ENCODE measurements at places on chromosomes 5 and 9.

GRCh38 chr5:25970906-25971489 is 1067.4 kb downstream of the CDH9 start:
- no peak for DNase-seq

DNA sequence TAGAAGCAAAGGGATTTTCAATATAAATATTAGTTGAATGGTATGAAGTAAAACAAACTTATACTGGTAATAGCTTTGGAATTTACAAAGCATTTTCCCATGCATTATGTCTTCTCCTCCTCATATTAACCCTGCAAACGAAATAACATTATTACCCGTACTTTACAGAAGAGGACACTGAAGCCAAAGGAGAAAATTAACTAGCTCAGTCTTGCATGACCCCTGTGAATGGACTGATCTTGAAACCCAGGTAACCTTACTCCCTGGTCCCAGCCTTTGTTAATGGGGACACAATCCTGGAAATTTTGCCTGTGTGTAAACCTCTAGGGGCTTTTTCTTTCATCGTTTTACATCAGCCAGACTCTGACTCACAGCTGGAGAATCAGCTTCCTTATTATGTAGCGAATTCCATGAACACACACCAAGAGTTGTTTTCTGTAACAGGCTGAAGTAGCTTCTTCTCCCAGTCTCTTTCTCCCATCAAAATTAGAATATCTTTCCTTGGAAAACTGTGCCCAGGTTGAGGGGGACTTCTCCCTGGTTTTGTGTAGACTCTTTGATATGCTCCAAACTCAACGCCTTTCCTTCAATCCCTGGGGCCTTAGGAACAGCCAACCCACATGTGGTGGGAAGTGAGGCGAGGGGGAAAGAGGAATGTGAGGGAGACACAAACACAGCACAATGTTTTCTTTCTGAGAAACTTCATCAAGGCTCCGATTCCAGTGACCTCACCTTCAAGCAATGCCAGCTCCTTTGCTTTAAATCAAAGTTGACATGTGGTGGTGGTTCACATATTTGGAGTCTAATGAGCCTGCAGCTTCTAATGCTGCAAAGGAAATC is 480.9 kb upstream of the PAPPA start:
- DNase-seq: no peak

DNA sequence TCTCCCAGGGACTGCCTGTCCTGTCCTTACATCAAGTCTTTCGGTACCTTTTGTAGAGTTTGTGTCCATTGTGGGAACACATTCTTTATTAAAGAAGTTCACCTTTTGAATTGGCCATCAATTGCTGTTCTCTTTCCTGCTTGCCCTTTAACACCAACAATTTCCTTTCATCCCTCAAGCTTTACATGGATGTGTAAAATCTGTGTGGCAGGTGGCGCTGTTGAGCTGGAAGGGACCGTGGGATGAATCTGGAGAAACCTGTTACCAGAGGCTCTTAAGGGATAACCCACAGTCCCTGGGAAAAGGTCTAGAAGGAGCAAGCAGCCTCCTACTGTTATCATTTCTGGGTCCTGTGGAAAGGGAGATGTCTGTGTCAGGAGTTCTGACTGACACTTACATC is 7.9 kb upstream of the ZFP62 start:
- DNase-seq: peak; percentile 43

DNA sequence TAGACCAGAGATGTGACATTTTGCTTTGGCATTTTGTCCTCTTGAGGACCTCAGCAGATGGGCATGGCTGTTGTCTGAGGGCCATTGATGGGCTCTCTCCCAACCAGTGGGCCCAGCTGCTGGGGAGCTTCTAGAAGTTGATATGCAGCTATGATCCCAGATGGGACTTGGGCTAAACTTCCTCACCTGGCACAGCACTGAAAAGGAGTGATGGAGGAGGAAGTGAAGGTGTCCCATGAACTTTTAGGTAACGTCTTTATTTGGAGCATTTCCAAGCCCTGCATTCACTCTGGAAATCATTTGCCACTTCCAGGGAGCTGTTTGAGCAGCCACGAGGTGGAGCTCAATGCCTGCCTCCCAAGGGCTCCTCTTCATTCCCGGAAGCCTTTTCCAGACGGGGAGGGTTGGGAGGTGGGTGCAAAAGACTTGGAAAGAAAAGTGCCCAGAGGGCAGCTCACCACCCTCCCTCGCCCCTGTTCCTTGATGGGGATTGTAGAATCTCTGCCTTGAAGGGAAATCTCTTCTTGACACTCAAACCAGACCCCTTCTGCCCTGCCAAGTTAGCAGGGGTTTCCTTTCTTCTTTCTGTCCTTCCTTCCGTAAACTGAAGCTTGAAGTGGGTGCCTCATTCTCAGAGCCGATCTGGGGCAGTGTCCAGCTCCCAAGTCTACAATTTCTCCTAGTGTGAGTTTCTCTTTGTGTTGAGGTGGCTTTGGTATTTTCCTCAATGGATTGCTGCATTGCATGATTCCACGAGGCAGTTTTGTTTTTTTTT is 18.1 kb upstream of the NEUROG1 start:
- DNase-seq: no peak

- no peak for DNase-seq
Measured at GRCh38 chr9:135320331-135320730, 159.3 kb upstream of the PPP1R26 start.

DNA sequence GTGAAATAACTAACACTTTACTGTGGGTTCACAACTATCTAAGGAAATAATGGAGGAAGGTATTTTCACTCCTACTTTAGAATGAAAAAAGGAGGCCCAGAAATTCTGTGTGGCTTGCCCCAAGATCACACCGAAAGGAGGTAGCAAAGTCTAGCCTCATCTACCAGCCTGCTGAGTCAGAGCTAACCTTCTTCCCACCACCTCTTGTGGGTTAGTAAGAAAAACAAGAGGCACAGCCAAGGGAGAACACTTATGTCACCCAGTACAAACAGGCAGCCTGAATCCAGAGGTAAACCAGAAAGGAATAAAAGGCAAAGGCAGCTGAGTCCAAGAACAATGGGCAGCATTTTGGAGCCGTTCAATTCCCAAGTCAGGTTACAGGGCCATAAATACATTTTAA is 91.9 kb upstream of the RASEF start:
- DNase-seq: no peak

DNA sequence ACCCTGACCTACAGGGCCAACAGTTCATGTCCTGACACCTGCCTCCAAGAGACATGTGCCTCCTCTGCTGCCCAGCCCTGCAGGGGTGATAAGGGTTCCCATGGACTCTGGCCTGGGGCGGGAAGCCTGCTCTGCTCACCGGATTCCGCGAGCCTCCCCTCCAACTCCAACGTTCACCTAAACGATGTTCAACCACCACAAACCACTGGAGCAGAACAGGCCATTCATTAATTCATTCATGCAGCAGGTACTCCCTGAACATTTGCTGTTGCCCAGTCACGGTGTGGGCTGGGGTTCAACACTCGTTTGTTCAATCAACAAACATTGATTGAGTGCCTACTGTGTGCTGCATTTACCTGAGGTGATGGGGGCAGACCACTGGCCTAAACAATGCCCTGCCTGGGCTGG is 3.3 kb upstream of the UAP1L1 start:
- DNase-seq: no peak

DNA sequence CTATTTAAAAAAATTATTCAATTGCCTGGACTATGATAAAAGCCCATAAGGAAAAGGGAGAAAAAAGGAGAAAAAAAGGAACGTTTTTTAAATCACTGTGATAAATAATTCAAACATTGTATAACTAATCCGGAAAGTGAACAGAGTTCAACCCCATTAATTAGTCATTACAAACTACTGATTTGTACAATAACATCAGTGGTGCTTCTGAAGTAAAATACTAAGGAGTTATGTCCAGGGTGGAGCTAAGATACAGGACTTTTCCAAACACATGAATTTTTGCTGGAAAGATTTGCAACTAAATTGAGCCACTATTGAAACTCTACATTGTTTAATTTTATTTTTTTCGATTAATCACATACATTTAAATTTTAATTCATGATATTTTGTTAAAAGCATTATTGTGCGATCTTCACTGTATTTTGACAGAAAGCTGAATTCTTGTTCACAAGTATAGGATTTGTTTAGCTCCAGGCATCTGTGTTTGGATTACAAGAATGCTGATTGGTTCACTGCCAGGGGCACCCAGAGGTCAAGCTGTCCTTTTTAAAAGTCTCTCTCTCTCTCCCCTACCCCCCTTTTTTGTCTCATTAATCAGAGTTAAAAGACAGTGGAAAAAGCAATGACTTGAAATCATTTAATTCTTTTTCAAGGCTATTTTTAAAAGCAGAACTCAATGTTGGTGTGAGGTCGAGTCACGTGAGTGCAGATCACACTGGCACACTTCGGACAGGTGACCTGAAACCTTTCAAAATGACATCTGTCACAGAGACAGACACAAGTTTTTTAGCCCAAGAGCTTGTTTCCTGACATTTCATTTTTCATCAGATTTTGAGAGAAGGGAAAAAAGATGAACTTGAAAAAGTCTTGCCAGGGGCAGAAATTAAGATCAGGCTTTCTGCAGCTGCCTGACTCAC is 387.3 kb downstream of the NR2F1-AS1 start:
- no peak for DNase-seq

GRCh38 chr5:13992795-13993194 is 48.3 kb upstream of the DNAH5 start:
- no peak for DNase-seq

DNA sequence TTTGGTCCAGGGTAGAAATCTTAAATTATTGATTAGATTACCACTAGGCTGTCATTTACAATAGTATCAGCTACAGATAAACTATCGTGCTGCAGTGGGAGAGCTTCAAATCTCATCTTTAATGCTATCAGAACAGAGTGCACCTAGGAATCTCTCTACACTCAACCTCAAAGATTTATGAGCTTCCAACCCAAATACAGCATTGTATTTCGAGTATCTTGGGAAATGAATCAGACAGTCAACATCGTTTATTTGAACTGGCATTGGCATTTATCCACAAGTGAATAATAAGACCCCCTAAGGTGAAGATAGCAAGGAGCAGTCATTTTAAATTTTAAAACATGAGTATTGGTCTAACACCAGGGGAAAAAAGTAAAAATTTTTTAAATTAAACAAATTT is 1203.2 kb downstream of the CDH12 start:
- DNase-seq: no peak

DNA sequence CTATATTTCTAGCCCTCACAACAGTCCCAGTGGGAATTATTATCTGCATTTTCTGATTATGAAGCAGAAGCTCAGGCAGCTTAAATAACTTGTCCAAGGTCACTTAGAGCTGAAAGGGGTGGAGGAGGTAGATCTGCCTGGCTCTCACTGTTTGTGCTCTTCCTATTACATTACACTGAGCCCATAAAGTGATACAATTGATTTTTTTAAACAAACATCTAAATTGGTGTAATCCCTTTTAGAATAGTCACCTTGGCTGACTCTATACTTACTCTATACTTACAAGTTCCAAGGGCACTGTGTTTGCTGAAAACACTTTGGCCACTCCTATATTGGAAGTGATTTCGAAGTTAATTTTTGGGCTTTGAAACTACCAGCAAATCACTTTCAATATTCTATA is 144.7 kb downstream of the APBA1 start:
- no peak for DNase-seq

- no peak for DNase-seq
Measured at GRCh38 chr5:68276740-68277139, 61.2 kb downstream of the PIK3R1 start.
